ENCODE measurements at places on chromosomes 3 and 15. TPM values are rescaled to one million over a fixed set of nuclear protein-coding genes. Genes with fewer than 3 reads are reported as not detected.

ILDR1 gene
- not detected for total RNA-seq

ADGRG7 gene
- total RNA-seq = not detected

BHLHE40 gene
- total RNA-seq = 14.1 TPM

CCR3 gene
- not detected for total RNA-seq

DNA sequence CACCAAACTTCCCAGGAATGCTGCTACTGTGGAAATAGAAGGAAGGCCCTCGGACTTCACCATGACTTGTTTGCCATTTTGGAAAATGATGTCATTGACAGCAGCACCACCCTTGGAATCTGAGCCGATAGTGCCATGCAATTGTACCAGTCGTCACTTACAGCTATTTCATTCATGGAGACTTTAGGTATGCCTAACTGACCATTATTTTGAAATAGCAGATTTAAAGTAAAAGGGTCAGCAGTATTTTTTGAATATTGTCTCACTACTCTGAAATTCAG, 66.0 kb upstream of the ARL8B start:
- DNase-seq = no peak

GRCh38 chr3:4865714-4866113, 113.5 kb upstream of the BHLHE40 start:
- no peak for DNase-seq

GRCh38 chr3:59653405-59654122, 603.7 kb upstream of the CFAP20DC start:
- DNase-seq = no peak

DNA sequence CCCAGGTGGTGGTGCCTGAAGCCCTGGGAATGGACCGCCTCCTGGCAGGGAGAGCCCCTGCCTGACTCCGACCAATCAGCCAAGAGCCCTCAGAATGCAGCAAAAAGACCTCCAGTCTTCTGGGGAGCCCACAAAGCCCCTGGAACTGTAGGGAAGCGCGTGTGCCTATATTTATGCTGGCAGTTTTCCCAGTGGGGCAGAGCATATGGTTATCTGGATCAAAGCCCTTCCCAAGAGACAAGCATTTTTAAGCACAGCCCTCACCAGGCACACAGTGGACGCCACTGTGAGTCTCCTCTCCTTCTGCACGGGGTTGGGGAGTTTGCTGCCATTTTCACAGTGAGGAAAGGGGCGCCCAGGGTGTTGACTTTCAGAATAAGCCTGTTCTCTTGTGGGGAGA, 80.9 kb upstream of the RPL32 start:
- no peak for DNase-seq

- DNase-seq = no peak
These were observed 273.3 kb downstream of the ZNF385D start for GRCh38 chr3:21477541-21478288.

GRCh38 chr3:5059782-5060181, 62.3 kb upstream of the ARL8B start:
- DNase-seq = no peak

GRCh38 chr3:10370429-10370828, 49.5 kb upstream of the SEC13 start:
- peak; percentile 68 for DNase-seq

GRCh38 chr3:175329373-175329772, 470.2 kb downstream of the NAALADL2 start:
- DNase-seq = no peak

DNA sequence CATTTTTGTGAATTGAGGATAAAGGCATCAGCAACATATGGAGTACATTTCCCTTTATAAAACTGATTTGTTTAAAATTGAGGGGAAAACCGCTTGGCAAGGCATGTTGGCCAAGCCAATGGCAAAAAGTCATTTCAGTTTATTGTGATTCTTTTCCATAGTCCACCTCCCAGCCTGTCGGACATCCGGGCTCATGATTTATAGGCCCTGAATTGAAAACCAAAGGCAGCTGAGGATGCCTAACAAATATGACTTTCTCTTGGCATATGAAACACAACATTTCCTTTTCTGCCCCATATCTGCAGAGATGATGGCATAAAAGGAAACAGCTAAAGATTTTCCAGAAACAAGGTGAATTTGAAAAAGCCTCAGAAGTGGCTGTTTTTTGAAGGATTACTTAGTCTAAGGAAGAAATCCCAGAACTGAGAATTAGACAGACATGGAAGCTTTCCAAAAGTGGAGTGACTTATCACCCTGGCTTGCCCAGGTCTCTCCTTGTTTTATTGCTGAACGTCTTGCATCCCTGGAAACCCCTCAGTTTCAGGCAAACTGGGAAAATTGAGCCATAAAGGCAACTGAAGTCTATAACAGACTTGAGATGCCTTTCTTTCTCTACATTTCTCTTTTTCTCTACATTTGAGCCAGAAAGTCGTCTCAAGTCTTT, 74.0 kb downstream of the COL8A1 start:
- no peak for DNase-seq

- no peak for DNase-seq
These were observed 34.8 kb downstream of the DNAJB8 start for GRCh38 chr3:128431803-128432300.
